ENCODE measurements at places on chromosomes 7 and 10.

- DNase-seq: no peak
These were observed 786 bp upstream of the AKR1C4 start for GRCh38 chr10:5195727-5196374.

DNA sequence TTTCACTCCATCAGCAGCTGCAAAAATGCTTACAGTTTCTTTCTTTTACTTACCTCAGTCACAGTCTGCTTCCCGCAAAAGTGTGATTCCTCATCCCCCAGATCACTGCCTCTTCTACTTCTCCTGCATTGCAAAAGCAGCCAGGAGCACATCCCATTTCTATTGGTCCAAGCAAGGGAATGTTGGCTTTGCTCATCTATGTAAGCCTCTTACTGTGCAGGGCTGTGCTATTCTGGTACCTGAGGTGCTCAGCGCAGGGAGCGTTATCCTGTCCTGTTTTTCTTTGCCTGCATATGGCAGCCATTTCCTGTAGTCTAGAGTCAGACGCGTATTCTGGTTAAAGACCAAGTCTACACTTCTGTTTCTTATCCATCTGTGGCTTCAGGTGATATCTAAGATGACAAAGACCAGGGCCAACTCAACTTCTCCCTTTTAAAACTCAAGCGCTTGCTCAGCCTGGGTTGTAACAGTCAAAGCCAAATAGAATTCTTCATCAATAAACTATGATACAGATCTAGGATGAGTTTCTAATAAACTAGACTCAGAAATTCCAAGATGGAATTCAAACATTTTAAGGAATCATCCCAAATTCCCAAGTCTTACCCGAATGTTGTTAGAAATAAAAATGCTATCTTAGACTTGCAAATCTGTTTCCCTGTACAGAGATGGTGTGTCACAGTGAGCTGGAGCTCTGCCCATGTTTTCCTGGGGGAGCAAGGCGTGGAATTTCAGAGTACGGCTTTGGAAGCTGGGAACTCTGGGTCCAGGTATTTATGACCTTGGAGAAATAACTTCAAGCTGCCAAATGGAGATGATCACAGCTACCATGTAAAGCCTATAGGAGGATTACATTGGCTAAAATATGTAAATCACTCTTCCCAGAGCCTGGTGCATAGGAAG, 6.1 kb upstream of the RBM17 start:
- DNase-seq: no peak

DNA sequence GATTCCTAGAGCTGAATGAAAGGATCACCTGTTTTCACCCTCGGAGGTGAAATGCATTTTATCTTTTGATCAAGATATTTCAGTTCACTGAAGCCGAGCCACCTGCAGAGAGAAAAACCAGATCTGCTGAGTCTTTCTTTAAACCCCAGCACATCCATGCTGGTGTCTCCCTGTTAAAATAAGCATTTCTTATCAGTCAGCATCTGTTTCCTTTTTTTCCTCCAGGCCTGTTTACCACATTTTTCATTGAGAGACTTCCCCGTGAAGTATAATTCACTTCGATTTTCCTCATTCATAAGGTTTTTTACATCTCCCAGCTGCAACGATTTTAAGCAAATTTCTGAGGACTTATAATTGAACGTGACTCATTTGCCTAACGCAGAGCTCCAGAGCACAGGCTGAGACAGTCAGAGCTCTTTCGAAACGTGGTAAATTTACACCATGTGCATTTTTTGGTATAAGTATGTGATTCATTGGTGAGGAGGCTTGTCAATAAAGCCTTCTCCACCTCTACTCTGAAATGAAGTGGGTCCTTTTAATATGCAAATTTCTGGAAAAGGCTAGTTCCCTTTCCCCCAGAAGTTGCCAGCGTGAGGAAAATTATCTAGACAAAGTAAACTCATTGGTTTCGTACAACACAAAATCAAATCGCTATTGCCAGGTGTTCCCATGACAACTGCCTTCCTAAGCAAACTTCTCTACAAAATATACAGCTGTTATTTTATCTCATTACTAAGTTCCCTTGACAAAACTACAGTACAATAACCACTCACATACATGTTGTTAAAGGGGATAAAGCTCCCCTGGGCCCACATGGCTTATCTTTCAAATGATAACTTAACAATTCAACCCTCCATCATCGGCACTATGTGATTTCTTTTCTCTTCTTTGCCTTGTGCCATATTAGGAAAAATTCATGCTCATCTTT, 374.8 kb upstream of the AKR1E2 start:
- DNase-seq: no peak

DNA sequence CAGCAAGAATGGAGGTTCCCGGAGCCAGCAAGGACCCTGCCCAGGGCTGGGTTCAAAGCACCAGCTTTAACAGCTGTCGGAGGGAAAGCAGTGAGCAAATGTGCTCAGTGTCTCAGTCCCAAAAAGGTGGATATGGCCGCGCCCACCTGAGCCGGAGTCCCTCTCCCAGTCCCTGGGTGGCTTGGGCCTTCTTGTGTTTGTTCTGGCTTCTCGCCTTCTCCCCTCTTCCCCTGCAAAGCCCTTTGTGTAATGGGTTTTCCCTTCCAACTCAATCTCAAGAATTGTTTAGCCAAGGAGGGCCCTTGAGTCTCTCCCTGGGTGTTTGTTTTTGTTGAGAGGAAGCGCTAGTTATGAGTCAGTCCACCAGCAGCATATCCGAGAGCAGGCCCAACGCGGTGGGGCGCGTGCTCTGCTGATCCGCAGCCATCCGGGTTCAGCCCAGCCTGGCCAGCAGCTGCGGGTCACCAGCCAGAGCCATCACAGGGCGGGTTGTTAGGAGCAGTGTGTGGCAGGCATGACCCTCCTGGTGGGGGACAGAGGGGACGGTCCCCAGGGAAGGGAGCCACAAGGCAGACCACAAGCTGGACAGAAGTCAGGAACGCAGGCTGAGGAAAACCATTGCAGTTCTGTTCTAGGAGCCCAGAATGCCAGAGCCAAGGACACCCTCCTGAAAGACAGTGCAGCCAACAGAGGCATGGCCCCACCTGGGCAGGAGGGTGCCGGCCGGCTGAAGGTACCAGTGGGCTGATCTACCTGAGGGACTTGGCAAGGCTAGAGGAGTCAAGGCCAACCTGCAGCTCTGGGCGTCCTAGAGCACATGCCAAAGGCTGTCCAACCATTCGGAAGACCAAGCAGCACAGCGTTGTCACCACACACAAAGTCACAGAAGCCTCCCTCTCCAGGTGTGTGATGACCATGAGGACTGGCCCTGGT, 21.3 kb downstream of the CALML3 start:
- peak; percentile 43 for DNase-seq

GRCh38 chr10:122864901-122865300, 14.5 kb downstream of the FAM24B start:
- DNase-seq: no peak

DNA sequence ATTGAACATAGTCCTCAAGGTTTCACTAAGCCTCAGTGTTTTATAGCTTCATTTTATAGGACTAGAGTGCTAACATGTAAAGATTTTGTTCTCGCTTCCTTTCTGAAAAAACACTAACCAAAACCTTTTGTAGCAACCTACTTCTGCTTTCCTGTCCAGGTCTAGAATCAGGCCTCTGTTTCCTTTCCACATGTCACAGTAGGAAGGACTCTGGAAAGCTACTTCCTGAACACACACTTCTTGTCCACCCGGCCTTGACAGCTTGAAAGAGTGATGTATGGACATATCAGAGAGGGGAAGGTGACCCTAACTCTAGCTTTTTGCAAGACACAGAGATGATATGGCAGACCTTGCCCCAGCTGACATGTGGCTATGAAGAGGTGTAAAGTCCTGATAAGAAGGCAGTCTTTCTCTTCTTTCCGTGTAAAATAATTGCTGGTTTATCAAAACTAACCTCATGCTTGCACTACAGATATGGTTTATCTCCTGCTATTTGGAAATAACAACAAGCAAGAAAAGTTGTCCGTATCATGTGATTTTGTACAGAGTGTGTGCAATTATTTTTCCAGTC, 175.4 kb downstream of the SKAP2 start:
- no peak for DNase-seq

DNA sequence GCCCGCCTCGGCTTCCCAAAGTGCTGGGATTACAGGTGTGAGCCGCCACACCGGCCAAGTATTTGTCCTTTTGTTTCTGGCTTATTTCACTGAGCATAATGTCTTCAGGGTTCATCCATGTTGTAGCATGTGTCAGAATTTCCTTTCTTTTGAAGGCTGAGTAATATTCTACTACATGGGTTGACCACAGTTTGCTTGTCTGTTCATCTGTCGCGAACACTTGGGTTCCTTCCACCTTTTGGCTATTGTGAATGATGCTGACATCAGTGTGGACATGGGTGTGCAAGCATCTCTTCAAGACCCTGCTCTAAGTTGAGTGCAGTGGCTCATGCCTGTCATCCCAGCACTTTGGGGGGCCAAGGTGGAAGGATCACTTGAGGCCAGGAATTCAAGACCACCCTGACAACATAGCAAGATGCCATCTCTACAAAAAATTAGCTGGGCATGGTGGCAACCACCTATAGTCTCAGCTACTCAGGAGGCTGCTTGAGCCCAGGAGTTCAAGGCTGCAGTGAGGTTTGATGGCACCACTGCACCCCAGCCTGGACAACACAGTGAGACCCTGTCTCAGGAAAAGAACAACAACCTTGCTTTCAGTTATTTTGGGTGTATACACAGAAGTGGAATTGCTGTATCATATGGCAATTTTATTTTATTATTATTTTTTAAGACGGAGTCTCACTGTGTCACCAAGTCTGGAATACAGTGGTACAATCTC, 17.0 kb downstream of the CHST12 start:
- DNase-seq: no peak

- DNase-seq: no peak
These were observed 56.5 kb upstream of the SP4 start for GRCh38 chr7:21371360-21371759.

DNA sequence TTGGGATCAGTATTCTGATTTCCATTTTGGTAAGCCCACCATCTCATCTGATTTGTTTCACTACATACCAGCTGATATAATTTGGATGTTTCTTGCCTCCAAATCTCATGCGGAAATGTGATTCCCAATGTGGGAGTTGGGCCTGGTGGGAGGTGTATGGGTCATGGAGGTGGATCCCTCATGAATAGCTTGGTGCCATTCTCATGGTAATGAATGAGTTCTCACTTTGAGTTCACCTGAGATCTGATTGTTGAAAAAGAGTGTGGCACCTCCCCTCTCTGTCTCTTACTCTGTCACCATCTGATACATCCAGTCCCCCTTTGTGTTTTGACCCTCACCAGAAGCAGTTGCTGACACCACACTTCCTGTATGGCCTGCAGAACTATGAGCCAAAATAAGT, 347.3 kb downstream of the ARL4A start:
- DNase-seq: no peak

- DNase-seq: no peak
These were observed 181.2 kb downstream of the MYOF start for GRCh38 chr10:93300981-93301380.

DNA sequence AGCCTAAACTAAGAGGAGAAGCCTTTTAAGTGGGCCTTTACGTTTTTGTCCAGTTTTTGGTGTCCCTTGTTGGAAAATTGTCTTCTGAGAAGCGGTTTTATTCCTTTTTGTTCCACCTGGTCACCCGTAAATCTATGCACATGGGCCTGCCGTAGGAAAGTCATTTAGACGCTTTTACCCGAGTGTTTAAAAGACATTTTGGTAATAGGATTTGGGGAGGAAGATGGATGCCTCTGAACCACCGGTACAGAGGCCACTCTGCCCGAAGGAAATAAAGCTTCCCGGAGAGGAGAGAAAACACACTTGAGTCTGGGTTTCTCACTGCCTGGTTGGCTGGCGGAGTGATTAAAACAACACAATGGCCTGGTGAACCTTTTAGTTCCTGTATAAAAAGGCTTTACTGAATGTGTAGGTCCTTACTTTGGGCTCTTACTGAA, 760 bp downstream of the THNSL1 start:
- no peak for DNase-seq

- DNase-seq: no peak
These were observed 111.8 kb downstream of the EGFR start for GRCh38 chr7:55130395-55131141.
